ENCODE measurements at places on chromosomes 12 and 14.

DNA sequence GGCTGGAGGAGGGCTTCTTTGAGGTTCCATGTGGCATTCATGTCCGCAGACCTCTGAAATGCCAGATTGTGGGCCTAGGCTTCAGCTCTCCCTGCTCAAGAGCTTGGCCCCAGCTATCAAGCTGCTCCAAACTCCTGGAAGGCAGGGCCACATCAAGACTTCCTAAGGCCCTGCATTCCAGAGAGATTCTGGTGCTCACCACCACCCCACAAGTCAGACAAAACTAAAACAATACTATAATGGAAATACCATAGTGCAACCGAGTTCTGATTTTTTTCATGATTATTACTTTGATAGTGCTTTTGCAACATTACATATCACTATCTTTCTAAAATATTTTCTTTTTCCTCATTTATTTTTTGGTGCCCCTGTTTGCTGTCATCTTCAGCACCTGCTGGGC lies 86.3 kb downstream of the CALM1 start:
- no peak for DNase-seq

GRCh38 chr14:89609500-89610100 lies 192.6 kb upstream of the FOXN3 start:
- no peak for DNase-seq

DNA sequence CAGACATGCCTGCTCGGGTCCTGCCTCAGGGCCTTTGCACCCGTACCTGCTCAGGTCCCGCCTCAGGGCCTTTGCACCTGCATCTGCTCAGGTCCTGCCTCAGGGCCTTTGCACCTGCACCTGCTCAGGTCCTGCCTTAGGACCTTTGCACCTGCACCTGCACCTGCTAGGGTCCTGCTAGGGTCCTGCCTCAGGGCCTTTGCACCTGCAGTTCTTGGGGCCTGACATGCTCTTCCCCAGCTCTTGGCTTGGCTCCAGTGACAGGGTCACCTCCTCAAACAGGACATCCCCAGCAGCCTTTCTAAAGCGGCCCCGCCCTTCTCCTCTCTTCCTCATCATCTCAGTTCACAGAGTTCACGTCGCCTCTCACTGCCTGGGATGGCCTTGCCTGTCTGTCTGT lies 54.9 kb upstream of the NCOR2 start:
- DNase-seq: no peak

DNA sequence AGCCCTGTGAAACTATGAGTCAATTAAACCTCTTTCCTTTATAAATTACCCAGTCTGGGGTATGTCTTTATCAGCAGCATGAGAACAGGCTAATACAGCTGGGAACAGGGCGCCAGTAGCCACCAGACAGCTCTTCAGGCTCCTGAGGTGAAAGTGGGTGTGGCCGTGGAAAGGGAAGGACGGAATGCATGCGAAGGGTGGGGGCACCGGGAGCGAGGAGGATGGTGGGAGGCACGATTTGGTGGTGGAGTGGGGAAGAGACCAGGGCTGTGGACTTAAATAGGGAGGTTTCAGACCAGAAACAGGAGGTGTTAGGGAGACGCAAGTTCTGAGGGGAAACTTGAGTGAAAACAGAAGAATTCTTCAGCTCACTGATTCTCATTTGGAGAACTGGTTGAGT lies 44.1 kb upstream of the CHST11 start:
- DNase-seq: no peak

GRCh38 chr14:74267588-74267987 lies 28.3 kb downstream of the VSX2 start:
- no peak for DNase-seq

- DNase-seq: peak; percentile 80
These were observed 4.2 kb upstream of the XPOT start for GRCh38 chr12:64400041-64400440.

GRCh38 chr14:33578461-33579216 lies 372.2 kb downstream of the EGLN3 start:
- DNase-seq: no peak

DNA sequence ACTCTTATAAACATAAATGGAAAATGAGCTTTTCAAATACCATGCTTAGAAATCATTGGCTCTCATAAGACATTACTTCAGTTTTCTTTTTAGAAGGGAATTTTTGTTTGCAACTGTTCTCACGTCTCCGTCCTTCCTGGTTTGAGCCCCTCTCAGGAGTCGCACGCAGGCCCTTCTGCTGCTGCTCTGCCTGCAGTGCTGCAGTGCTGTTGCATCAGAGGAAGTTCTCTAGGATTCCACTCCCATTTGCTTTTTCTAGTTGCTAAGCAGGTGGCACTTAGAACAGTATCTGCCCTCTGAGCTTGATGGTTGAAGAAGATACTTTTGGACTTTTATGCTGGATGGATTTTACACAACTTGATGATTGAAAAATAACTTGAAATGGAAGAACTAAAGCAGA lies 70.8 kb downstream of the SCN8A start:
- DNase-seq: no peak

DNA sequence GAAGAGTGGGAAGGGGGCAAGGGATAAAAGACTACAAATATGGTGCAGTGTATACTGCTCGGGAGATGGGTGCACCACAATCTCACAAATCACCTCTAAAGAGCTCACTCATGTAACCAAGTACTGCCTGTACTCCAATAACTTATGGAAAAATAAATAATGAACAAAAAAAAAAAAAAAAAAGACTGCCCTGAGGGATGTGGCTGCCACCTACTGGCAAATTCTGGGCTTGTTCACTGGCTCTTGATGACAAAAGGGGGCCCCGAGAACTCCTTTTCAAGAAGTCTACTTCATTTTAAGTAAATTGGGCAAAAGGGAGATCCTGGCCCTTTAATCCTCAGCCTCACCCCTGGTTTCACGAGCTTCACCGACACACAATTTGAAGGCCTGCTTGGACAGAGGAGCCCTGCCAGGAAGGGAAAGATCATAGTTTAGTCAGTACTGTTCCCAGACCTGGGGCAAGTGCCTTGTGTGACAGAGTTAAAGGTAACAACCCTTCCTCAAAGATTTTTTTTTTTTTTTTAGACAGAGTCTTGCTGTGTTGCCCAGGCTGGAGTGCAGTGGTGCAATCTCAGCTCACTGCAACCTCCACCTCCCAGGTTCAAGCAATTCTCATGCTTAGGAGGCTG lies 26.1 kb upstream of the STAC3 start:
- DNase-seq: peak; percentile 59

- DNase-seq: no peak
These were observed 1019.5 kb downstream of the SLC6A15 start for GRCh38 chr12:83893101-83893500.

GRCh38 chr12:68097386-68097785 lies 62.2 kb downstream of the IFNG start:
- DNase-seq: no peak

- DNase-seq: peak; percentile 42
These were observed 87.2 kb upstream of the PTPRB start for GRCh38 chr12:70724444-70724843.

DNA sequence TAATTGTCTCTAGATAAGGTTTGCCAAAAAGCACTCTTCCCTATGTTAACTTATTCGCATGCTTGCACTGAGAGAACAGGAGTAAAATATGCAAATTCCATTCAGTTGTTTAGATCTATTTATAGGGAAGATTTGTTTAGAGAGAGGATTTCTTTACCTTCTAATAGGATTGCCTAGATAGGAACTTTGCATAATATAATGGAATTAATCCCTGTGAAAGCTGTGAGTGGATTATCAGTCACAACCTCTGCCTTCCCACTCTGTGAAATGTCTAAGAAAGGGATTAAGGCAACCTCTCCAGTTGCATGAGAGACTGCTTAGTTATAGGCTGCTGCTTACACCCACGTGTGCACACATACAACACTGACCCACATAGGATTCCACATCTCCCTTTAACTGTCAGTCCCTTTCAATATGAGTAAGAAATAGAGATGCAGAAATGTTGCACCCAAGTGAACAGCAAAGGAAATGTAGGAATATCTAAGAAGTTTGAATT lies 83.2 kb downstream of the ALG10B start:
- no peak for DNase-seq

GRCh38 chr12:16454481-16454880 lies 107.0 kb downstream of the MGST1 start:
- peak; percentile 0 for DNase-seq

- no peak for DNase-seq
These were observed 192.1 kb upstream of the MYL2 start for GRCh38 chr12:111112311-111113098.

DNA sequence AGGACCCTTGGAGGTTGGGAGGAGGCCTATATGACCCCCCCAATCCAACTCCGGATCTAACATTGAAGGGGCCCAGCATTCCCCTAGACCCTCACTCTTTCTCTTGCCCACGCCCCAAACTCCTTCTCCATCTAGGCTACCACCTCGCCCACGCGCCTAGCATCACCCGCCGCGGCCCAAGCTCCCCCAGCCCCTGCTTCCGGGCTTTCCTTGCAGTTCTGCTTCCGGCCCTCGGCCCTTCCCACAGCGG lies 445 bp downstream of the CERS5 start:
- DNase-seq: peak; percentile 57

DNA sequence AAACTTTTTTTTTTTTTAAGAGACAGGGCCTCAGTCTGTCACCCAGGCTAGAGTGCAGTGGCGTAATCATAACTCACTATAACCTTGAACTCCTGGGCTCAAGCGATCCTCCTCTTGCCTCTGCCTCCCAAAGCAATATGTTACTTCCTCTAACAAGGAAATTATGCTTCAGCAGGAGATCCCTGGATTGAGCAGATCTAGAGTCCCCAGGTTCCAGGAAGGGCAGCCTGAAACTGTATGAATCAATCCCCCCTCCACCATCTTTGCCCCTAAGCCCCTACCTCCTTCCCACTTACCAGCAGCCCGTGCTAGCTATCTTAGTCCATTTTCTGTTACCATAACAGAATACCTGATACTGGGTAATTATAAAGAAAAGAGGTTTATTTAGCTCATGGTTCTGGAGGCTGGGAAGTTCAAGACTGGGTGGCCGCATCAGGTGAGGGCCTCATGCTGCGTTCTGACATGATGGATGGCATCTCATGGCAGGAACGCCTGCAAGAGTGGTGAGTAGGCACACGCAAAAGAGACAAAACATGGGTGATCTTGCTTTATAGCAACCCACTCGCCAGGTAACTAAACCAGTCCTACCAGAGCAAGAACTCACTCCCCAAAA lies 5.0 kb downstream of the TAMALIN start:
- no peak for DNase-seq

DNA sequence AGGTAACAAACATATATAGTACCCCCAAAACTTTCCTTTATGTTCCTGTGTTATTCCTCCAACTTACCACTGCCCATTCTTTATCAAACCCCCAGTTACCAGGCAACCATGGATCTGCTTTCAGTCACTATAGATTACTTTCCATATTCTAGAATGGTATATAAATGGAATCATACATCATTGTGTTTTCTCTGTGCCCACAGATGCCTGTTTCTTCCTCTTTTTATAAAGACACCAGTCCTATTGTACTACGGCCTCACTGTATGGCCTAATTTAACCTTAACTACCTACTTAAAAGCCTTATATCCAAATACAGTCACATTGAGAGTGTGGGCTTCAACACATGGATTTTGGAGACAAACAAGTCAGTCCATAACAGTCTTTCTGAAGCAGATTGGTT lies 2.6 kb downstream of the TAS2R14 start:
- no peak for DNase-seq

GRCh38 chr12:109890620-109891170 lies 9.4 kb upstream of the TCHP start:
- no peak for DNase-seq

DNA sequence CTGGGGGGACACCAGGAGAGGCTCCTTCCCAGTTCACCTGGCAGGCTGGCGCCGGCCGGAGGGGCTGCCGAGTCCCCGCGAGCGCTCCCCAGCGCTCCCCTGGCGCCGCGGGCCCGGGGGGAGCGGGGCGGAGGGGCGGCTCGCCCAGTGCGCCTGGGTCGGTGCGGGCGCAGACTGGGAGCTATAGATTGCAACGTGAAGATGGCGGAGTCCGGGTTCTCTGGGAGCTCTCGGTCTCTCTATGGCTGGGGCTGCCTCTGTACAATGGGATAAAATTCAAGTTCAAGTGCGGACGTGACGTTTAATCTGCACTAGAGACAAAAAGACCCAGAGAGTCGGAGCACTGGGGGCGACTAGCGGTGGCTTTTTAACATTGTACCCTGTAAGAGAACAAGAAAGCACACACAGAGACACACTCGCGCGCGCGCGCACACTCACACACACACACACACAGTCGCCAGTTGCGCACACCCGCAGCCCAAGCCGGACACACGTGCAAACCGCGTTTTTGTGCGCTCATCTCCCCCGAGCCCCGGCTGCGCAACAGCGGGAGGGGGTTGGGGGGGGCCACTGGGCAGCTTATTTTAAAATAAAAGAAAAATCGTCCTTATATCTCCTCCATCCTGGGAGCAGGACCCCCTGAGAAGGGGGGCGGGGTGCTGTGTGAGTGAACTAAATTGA lies at the start of gene BCL11B:
TSS of gene BCL11B (minus strand) at position 247 of the 681 bp plus-strand sequence. CDS start 979 bp downstream, outside the sequence.
- peak; percentile 84 for DNase-seq

GRCh38 chr12:82996168-82996812 lies 309.6 kb downstream of the TMTC2 start:
- DNase-seq: no peak

DNA sequence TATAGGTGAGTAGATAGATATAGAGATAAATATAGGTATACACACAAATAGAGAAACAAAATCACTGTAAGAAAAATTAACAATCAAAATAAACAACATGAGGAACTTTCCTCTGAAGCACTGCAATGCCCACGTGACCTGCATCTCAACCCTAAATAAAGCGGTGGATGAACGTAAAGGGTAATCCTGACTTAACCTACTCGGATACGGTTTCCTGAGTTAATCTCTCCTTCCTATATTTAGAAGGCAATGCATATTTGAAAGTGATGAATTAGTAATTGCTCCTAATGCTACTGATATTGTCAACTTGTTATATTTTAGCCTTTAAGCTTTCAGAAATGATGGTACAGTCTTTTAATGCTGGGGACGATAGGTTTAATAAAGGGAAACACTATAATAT lies 221.4 kb downstream of the ITPR2 start:
- DNase-seq: no peak

GRCh38 chr12:4005851-4006430 lies 132.7 kb upstream of the PARP11 start:
- DNase-seq: no peak

DNA sequence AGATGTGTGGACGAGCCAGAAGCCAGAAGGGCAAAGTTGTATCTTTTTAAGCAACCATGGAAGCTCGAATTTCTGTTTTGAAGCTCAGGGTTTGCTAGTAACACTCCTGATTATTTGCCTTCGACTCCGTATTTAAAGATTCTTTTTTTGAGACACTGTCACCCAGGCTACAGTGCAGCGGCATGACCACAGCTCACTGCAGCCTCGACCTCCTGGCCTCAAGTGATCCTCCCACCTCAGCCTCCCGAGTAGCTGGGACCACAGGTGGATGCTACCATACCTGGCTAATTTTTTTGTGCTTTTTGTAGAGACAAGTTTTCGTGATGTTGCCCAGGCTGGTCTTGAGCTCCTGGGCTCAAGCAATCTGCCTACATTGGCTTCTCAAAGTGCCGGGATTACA lies 18.7 kb upstream of the OASL start:
- no peak for DNase-seq

All from ELR (cell line).